DMS53 (cell line): ENCODE measurements at places on chromosomes 3 and 15.

GRCh38 chr15:83285979-83286553 is 1.6 kb upstream of the BNC1 start:
- no peak for DNase-seq

DNA sequence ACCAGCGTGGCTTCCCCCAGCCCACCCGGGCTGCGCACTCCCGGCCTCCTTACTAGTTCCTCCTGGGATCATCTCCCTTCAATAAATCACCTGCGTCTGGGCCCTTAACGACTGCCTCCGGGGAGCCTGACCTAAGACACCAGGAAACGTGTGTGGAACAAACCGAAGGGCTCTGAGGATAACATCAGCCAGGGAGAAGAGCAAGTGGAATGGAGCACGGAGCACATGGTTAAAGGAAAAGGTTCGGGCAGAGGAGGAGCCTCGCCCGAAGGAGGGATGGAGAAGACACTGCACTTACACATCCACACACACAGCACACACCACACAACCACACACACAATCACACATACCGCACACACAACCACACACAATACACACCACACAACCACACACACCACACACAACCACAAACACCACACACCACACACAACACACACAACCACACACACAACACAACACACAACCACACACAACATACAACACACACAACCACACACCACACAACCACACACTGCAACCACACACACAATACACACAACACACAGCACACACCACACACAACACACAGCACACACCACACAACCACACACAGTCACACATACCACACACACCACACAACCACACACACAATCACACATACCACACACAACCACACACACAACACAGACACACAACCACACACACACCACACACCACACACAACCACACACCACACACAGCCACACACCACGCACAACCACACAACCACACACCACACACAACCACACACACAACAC is 24.7 kb downstream of the CPN2 start:
- DNase-seq, result no peak

DNA sequence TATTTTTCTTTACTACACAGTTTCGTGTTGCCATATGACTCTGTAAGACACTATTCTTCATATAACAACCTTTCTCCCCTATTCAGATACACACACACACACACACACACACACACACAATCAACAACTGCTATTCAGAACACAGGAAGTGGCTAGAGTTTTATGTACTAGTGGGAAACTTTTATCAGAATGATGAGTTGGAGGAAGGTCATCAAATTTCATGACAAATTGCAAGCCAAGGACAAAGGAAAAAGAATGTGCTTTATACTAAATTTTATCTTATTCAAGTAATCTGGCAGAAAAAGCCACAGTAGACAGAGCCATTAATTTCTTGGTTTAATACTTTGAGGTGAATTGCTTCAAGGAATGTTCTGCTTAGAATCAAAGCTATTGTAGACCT is 899.8 kb downstream of the ROBO2 start:
- no peak for DNase-seq

DNA sequence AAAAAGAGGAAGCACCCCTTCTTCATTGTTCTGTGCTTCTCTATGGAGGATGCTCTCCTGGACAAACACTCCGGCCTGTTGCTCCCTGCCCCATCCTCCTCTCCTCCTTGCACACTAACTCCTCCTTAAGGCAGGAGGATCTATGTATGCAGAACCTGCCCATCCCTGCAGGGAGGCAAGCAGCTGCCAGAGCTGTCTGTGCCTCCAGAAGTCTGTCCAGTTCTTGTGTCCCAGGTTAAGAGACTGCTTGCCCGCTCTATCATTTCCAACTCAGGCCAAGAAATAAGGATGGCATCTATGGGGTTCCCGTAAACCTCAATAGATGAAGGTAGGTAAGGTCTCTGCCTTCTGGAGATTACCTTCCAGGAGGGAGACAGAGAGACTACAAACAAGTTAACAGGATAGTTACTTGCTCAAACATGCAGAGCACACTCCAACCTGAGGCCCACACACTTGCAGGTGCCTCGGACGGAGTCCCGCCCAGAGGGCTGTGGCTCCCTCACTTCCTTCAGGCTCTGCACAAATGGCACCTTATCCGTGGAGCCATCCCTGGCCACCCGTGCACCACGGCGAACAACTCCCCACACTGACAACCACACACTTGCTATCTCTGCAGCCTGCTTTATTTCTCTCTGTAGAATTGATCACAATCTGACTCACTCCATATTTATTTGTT is 6.9 kb downstream of the XXYLT1 start:
- DNase-seq, result no peak

- peak; percentile 83 for DNase-seq
These were observed at the start of gene FANCD2 for GRCh38 chr3:10026084-10026890. Gene FANCD2 (plus strand): TSS chr3:10026437. CDS start chr3:10028658, 2,221 bp downstream.

DNA sequence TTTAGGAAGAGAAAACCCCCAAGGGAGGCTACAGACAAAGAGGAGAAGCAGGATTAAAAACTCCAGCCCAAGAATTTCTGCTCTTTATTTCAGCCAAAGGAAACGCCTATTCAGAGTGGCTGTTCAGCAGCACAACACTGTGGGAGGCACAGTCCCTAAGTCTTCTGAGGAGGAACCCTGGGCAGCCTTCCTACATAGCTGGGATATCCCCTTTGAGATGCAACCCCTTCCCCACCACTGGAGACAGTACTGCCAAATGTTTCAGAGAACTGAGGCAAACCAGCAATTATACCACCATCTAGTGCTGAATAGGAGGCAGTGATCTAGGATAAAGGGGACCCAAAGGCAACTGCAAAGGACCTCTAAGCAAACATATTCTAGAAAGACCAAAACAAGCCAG is 168.1 kb downstream of the VPS13C start:
- DNase-seq, result no peak

DNA sequence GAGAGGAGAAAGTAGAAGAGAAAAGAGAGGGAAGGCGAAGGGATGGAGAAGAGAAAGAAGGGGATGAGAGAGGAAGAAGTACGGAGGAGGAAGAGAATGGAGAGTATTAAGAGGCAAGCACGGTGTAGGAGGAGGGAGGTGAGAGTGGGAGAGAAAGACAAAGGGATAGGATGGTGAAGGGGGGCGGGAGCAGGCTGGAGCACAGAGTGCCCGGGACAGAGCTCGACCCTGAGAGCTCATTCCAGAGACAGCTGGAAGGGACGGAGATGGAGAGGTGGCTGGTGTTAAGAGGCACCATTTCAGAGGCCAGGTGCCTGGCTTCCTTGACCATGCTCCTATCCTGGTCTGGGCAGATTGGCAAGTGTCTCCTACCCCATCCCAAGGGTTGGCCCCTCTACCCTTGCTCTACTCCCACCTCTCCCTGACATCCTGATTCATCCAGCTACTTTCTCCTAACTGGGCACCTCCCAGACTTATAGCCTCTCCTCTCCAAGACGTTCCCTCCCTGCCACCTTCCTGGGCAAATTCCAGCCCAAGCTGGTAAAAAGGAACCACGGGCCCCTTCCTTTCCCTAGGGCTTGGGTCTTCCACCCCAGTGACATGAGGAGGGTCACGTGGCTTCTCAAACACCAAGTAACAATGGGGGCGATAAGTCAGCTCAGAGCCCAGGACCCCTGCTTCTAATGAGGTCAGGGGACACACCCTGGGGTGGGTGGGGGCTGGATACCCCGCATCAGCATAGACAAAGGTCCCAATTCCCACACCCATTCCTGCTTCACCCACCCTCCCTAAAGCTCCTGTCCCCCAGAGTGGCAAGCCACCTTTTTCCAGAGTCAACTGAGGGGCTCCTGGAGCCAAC is 1.1 kb downstream of the CLCN2 start:
- no peak for DNase-seq

DNA sequence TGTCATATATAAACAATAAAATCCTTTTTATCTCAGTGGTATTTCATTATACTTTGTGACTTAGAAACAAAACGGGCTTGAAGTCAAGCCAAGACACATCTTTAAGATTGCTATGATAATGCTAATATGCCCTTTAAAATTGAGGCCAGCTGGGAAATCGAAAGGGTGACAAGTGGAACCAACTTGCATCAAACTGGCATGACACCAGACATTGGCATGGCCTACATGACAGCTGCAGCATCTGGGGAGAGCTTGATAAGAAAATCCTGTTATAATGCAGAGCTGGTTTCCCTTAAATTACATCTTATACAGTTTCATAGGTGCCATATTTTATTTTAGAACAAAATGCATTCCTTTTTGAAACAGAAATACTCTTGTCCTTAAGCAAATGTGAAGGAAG is 325.2 kb downstream of the ZBBX start:
- no peak for DNase-seq

- DNase-seq, result peak; percentile 2
These were observed 825 bp upstream of the RTP3 start for GRCh38 chr3:46496746-46497555.

- DNase-seq, result no peak
These were observed 55.9 kb upstream of the PHLDB2 start for GRCh38 chr3:111803123-111803593.

GRCh38 chr3:12339701-12340480 is 51.0 kb downstream of the PPARG start:
- no peak for DNase-seq

- peak; percentile 33 for DNase-seq
These were observed 194.3 kb downstream of the FOXP1 start for GRCh38 chr3:71389191-71389590.

- DNase-seq, result peak; percentile 1
These were observed 49.8 kb downstream of the IQSEC1 start for GRCh38 chr3:13023235-13023970.

- peak; percentile 2 for DNase-seq
These were observed 290.1 kb downstream of the MFSD1 start for GRCh38 chr3:159091936-159092335.

- no peak for DNase-seq
These were observed 187.2 kb upstream of the NR2E3 start for GRCh38 chr15:71623111-71623510.

GRCh38 chr15:39174332-39174731 is 406.5 kb upstream of the THBS1 start:
- DNase-seq, result peak; percentile 7

DNA sequence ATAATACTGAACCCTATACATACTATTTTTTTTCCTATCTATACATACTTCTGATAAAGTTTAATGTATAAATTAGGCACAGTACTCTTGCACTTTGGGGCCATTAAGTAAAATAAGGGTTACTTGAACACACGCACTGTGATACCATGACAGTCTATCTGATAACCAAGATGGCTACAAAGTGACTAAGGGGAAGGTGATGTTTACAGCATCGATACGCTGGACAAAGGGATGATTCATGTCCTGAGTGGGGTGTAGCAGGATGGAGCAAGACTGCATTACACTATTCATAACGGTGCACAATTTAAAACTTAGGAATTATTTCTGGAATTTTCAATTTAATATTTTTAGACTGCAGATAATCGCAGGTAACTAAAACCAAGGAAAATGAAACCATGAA is 30.0 kb upstream of the SLC2A2 start:
- peak; percentile 37 for DNase-seq

GRCh38 chr3:4948395-4948794 is 30.8 kb upstream of the BHLHE40 start:
- no peak for DNase-seq
